Testis (tissue), 5 donors: ENCODE measurements at places on chromosomes 5 and 9. TPM values are rescaled to one million over a fixed set of nuclear protein-coding genes. Genes with fewer than 3 reads are reported as not detected.

Gene CCNG1
- 60.5 TPM for total RNA-seq

GRCh38 chr5:81006947-81007636 is 46.9 kb downstream of the RASGRF2 start:
- no peaks in the 10 kb centered on the region for H3K27me3 ChIP-seq
- H3K27ac ChIP-seq = no peak overlapping the region

DNA sequence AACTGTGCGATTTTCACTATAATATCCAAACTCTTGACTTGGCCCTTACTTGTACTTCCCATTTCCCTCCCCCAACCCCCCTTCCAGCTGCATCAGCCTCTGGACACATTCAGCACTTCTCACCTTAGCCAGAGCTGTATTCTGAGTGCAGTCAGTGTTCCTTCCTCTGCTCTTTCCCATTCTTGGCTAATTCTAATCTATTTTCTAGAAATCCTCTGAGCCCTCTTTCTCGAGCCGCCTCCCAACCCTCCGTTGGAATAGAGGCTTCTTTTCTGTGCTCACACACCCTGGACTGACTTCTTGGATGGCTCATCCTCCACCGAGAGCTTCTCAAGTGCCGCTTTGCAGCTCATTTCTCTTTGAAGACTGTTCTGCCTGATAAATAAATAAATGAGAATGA is 188.8 kb downstream of the NTRK2 start:
- peaks cover 3% of the 10 kb centered on the region for H3K4me1 ChIP-seq
- no peak overlapping the region for H3K27ac ChIP-seq
- peak; percentile 24 for DNase-seq
- no peaks in the 10 kb centered on the region for H3K36me3 ChIP-seq
- H3K27me3 ChIP-seq = no peaks in the 10 kb centered on the region

DNA sequence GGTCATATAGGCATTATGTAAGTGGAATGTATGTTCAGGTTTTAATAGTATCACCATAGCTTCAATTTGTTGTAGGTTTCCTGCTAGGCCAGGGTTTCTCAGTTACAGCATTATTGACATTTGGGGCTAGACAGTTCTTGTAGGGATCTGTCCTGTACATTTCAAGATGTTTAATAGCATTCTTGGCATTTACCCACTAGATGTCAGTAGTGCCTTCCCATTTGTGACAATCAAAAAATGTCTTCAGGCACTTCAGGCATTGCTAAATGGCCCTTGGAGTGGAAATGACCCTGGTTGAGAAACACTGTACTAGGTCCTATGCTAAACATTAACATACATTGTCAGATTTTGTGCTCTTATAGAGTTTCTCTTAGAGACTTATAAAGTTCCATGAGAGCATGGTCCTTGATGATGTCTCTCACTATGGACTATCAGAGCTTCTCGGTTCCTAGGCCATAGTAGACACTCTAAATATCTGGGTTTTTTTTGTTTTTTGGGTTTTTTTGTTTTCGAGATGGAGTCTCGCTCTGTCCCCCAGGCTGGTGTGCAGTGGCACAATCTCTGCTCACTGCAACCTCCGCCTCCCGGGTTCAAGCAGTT is 1.4 kb downstream of the KIF20A start:
- no peak overlapping the region for H3K27ac ChIP-seq
- H3K4me1 ChIP-seq = peaks cover 5% of the 10 kb centered on the region
- no peaks in the 10 kb centered on the region for H3K27me3 ChIP-seq
- H3K4me3 ChIP-seq = no peak overlapping the region
